ENCODE measurements at places on chromosomes 6 and 20.
A peak's percentile ranks its signal among the peaks of the same experiment; 100 is the strongest.

DNA sequence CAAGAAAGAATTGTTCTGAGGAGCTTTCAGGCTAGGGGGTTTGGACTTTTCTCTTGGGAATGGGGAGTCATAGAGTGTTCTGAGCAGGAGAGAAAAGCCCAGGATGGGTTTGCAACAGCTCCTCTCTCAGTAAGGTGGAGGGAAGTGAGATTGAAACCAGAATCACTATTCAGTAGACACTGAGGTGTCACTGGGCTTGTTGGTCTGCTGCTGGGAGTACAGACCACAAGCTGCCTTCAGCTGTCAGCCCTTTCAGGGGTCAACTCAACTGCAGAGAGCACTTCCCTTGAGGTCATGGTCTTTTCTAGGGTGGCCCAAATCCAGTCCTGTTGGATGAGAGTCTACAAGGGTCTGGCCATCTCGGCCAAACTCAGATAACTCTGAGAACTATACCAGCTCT is 12.9 kb upstream of the FOXA2 start:
- DNase-seq = no peak

- DNase-seq = no peak
Measured at GRCh38 chr6:67431076-67431475, 1204.0 kb upstream of the ADGRB3 start.

- no peak for DNase-seq
Measured at GRCh38 chr6:27250277-27251111, 3.0 kb downstream of the PRSS16 start.

GRCh38 chr6:157764178-157765068 is 58.6 kb upstream of the SNX9 start:
- DNase-seq = peak; percentile 85

GRCh38 chr6:138856654-138857053 is 60.8 kb downstream of the ECT2L start:
- DNase-seq = no peak

DNA sequence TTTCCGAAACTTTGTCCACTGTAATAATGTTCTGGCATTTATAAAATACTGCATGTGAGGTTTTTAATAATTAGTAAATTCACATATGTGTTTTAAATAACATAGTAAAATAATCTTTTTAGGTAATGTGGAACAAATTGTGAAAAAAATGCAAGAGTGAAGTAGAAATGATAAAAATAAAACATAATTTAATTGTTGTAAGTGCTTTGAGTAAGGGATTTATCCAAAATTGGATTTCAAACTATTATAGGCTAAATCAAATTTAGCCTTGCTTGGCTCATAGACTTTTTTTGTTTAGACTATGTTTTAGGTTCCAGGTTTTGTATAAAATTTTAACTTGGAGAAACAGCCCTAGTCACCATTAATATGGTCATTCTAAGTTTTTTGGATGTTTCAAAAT is 1029.5 kb downstream of the PHF3 start:
- no peak for DNase-seq

DNA sequence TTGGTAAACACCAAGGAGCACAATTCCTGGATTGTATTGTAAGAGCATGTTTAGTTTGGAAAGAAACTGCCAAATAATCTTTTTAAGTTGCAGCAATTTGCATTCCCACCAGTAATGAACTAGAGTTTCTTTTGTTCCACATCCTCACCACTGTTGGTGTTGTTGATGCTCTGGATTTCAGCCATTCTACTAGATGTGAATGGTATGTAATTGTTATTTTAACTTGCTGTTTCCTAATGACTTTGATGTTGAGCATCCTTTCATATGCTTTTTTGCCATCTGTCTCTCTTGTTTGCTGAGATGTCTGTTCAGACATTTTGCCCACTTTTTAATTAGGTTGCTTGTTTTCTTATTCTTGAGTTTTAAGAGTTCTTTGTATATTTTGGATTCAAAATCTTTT is 1654.1 kb downstream of the GRIK2 start:
- no peak for DNase-seq

GRCh38 chr20:34982270-34983088 is 26.8 kb downstream of the MYH7B start:
- DNase-seq = no peak

DNA sequence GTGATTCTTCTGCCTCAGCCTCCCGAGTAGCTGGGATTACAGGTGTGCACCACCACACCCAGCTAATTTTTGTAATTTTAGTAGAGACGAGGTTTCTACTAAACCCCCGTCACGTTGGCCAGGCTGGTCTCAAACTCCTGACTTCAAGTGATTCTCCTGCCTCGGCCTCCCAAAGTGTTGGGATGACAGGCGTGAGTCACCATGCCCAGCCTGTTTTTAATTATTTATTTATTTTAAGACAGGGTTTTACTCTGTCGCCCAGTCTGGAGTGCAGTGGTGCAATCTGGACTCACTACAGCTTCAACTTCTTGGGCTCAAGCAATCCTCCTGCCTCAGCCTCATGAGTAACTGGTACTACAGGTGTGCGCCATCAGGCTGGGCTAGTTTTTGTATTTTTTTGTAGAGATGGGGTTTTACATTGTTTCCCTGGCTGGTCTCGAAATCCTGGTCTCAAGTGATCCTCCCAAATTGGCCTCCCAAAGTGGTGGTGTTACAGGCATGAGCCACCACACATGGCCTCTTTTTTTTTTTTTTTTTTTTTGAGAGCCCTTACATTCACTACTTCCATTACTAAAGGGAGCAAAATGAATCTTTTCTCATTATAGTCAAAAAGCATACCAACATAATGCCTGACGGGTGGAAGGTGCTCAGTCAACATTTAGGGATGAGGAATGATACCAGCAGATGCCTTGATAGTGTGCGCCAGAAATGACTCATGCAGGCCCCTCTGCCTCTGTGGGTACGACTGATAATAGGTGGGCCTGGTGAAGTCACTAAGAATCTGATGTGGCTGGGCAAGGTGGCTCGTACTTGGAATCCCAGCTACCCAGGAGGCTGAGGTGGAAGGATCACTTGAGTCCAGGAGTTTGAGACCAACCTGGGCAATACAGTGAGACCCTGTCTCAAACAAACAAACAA is 17.8 kb upstream of the RALGAPB start:
- no peak for DNase-seq

GRCh38 chr6:128574402-128574801 is 54.0 kb upstream of the PTPRK start:
- no peak for DNase-seq

- no peak for DNase-seq
Measured at GRCh38 chr6:138222901-138223546, 4.7 kb upstream of the PBOV1 start.

DNA sequence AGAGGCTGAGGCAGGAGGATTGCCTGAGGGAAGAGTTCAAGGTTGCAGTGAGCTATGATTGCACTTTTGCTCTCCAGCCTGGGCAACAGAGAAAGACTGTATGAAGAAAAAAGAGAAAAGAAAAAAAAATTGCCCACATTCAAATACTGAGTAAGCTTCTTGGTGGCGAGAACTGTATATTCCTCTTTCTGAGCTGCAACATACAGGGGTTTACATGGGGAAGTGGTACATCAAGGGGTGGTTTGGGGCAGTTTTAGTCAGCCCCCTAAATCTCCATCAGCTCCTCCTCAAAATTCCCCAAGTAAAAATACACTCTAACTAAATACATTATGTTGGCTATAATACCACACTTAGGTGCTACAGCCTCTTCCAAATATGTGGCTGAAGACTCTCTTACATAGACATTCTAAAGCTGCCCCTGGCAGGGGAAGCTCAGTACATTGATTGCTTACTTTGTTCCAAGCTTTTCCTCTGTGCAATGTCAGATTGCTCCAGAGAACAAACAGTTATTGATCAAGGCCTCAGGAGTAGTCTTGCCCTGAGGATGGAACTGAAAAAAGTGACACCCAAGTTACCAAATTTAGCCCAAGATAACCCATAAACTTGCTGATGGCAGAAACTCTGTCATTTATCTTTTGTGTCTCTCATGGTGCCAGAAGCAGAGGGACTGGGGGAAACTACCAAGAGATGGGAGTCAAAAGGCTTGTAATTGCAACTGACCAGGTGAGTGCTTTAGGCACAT is 107.4 kb upstream of the RIPOR2 start:
- DNase-seq = no peak

GRCh38 chr20:25464501-25465242 is 57.2 kb downstream of the GINS1 start:
- no peak for DNase-seq

- DNase-seq = no peak
Measured at GRCh38 chr6:93266116-93266817, 153.1 kb downstream of the EPHA7 start.

GRCh38 chr6:169449221-169449620 is 195.6 kb upstream of the THBS2 start:
- DNase-seq = no peak

DNA sequence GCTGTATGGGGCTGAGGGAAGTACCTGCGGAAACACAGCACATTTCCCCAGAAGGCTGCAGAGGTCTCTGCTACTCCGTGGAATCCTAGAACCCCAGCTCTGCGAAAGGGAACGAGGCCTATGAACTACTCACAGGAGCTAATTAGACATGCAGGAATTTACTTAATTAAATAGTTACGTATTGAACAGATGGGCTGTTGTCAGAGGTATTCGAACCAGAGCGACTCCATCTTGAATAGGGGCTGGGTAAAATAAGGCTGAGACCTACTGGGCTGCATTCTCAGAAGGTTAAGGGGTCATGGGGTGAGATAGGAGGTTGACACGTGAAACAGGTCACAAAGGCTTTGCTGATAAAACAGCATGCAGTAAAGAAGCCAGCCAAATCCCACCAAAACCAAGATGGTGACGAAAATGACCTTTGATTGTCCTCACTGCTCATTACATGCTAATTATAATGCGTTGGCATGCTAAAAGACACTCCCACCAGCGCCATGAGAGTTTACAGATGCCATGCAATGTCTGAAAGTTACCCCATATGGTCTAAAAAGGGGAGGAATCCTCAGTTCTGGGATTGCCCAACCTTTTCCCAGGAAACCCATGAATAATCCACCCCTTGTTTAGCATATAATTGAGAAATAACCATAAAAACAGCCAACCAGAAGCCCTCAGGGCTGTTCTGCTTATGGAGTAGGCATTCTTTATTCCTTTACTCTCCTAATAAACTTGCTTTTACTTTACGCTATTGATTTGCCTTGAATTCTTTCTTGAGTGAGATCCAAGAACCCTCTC is 14.7 kb upstream of the SSTR4 start:
- no peak for DNase-seq

DNA sequence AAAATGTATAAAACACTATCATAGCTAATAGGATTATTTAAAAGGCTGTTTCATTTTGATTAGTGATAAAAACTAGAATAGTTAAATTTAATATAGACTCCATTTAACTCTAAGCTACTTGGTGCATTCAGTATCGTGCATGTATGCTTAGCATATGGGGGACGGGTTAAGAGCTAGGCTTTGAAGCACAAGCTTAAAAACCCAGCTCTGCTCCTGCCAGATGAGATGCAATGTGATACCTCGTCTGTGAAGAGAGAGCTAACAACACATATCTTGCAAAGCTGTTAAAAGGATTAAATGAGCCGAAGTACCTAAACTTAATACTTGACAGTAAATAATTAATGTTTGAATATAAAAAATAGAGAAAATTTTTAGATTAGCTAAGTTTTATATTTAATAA is 42.2 kb downstream of the DTNBP1 start:
- DNase-seq = no peak

DNA sequence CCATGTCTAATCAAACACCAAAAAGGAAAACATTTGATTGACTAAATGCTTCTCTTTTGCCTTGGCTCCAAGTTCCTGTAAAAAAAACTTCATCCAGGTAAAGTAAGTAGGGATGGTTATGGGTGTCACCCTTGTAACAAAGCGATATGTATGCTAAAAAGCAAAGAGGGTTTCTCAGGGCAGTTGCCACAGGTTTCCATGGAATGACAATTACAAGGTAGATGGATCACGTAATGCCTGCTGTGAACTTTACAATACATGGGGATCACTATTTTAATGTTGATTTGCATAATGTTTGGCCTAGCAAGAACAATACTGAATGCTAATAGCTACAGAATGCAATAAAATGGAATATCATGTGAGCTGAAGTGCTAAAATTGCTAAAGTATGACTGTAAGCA is 2.9 kb upstream of the BMP2 start:
- no peak for DNase-seq

GRCh38 chr20:41306061-41306727 is 11.3 kb downstream of the ZHX3 start:
- DNase-seq = peak; percentile 52

GRCh38 chr20:58033026-58033536 is 195.4 kb downstream of the ANKRD60 start:
- no peak for DNase-seq

GRCh38 chr20:47419953-47420514 is 63.5 kb upstream of the ZMYND8 start:
- DNase-seq = no peak

GRCh38 chr6:47196113-47196512 is 113.6 kb downstream of the TNFRSF21 start:
- DNase-seq = no peak

DNA sequence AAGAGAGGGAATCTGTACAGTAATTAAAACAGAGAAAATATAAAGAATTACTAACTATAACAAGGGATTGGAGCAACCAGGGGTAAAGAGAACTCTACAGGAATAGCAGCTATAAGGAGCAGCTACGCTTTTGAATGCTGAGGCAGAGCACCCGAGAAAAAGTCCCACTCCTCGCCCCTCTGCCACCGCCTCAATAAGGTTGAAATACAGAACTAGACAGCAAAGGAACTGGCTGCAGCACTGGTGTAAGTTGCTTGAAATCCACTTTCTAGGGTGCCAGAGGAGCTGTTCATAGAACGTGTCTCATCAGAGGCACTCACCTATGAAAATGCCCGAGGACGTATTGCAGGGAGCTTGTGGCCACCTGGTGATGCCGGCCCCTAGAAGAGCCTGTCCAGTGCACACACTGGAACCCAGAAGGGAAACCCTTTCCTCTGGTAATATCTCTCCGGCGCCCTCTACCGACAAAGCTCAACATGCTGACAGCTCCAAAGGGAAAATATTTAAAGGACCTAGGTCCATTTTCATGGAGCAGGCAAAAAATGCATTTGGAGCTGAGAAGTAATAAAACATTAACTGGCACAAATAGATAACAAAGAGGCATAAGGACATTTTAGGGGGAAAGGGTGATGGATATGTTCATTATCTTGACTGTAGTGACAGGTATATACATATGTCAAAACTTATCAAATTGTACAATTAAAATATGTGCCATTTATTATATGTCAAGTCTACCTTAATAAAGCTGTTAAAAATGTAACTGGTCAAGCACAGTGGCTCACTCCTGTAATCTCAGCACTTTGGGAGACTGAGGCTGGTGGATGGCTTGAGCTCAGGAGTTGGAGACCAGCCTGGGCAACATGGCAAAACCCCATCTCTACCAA is 137.4 kb upstream of the HDAC2 start:
- DNase-seq = peak; percentile 51
